ENCODE measurements at places on chromosomes 7 and 10. TPM values are rescaled to one million over a fixed set of nuclear protein-coding genes. Genes with fewer than 3 reads are reported as not detected.

Gene SPDYE8
- not detected for total RNA-seq

Gene PON1
- total RNA-seq: not detected

Gene PCLO
- total RNA-seq: 10.8 TPM

Gene VAX1
- not detected for total RNA-seq

Gene KNDC1
- not detected for total RNA-seq

Gene SORBS1
- total RNA-seq: 1,087 TPM

Gene ELAPOR2
- total RNA-seq: 7.5 TPM

Gene PSD
- total RNA-seq: 1.4 TPM

Gene RBP3
- not detected for total RNA-seq

Gene CYP3A7
- total RNA-seq: not detected

- DNase-seq: no peak
- no peaks in the 10 kb centered on the region for H3K27me3 ChIP-seq
- no peaks in the 10 kb centered on the region for H3K36me3 ChIP-seq
- peaks cover 15% of the 10 kb centered on the region for H3K4me1 ChIP-seq
These were observed 172.5 kb downstream of the CCDC71L start for GRCh38 chr7:106488465-106488864.

DNA sequence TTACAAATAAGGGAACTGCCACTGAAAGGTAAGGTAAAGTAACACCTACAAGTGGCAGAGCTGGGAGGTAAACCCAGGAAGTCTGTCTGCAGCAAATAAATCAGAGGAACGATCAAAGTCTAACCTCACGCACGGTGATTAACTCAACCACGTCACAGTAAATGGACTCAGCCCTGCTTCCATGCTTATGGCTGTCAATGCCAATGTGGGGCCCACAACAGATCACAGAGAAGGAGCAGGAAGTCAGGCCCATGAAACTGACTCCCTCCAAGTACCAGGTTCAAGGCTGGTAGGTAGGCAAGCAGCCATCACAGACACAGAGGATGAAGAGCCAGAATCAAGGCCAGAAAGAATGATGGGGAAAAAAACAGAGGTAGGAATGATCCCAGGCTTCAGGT is 38.0 kb upstream of the ACSL5 start:
- H3K36me3 ChIP-seq: no peaks in the 10 kb centered on the region
- no peaks in the 10 kb centered on the region for H3K27me3 ChIP-seq
- no peak overlapping the region for H3K27ac ChIP-seq

DNA sequence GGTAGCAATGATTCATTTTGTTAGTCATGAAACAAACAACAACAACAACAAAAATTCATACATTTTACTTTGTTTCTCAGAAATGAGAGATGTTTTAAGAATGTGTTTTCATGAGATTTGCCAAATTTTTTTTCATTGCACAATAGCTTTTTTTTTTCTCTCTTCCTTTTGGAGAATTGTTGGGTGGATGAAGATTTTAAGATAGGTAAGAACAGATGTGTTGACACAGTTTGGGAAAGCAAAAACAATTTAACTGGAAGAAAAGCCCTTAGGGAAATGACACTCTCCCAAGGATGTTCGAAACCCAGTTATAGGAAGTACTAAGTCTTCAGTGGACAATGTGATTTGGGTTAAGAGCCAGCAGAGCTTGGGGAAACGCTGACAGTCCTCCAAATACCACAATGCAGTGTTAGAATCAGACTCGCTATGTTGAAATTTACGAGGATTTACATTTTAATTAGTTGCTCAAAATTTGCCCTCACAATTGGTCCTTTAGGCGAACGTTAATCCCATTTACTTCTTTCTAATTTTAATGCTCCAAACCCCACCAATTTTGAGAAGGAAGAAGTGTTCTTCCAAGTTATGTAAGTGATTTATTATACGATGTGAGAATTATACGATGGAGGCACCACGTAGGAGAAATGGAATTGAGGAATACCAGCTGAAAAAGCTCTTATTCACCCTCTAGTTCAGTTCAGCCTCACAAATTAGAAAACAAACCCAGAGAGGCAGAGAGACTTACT is 61.2 kb downstream of the HHEX start:
- no peaks in the 10 kb centered on the region for H3K4me1 ChIP-seq
- H3K27ac ChIP-seq: no peak overlapping the region
- H3K27me3 ChIP-seq: no peaks in the 10 kb centered on the region

- H3K27ac ChIP-seq: no peak overlapping the region
- no peaks in the 10 kb centered on the region for H3K27me3 ChIP-seq
- no peak for DNase-seq
- no peaks in the 10 kb centered on the region for H3K4me1 ChIP-seq
- no peaks in the 10 kb centered on the region for H3K36me3 ChIP-seq
- no peak overlapping the region for H3K4me3 ChIP-seq
These were observed 15.6 kb upstream of the ZNF25 start for GRCh38 chr10:37992083-37992482.

DNA sequence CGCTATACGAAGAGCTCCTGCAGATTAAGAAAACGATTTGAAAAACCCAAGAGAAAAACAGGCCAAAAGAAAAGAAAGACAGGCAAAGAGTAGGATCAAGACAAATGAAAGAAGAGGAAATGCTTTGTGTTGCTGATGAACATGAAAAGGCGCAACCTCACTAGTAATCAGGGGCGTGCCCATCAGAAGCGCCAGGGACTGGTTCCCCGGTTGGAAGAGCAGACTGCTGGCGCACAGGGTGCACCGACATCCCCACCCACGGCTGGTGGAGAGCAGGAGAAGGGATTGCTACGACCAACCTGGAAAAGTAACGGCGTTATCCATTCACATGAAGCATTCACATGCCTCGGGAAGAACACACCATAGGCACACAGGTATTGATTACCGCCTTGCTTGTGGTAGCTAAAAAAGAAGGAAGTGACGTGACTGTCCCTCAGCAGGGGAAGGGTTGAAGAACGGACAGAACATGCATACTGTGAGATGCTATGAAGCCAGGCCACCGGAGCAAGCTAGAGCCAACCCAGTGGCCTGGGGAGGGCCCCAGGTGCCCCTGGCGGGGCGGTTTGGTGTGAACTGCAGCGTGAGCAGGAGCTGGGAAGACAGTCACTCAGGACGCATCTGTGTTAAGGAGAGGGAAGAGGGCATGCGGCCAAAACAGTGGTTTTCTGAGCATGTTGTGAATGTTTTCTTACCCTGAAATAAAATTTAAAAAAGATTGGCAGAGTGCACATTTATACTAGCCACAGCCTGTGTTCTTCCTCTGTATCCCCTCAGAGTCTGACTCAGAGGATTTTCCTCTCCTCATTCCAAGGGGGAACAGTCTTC is 18.3 kb downstream of the AGAP3 start:
- H3K36me3 ChIP-seq: peaks cover 9% of the 10 kb centered on the region
- no peak overlapping the region for H3K27ac ChIP-seq
- H3K27me3 ChIP-seq: no peaks in the 10 kb centered on the region
- peaks cover 21% of the 10 kb centered on the region for H3K4me1 ChIP-seq

DNA sequence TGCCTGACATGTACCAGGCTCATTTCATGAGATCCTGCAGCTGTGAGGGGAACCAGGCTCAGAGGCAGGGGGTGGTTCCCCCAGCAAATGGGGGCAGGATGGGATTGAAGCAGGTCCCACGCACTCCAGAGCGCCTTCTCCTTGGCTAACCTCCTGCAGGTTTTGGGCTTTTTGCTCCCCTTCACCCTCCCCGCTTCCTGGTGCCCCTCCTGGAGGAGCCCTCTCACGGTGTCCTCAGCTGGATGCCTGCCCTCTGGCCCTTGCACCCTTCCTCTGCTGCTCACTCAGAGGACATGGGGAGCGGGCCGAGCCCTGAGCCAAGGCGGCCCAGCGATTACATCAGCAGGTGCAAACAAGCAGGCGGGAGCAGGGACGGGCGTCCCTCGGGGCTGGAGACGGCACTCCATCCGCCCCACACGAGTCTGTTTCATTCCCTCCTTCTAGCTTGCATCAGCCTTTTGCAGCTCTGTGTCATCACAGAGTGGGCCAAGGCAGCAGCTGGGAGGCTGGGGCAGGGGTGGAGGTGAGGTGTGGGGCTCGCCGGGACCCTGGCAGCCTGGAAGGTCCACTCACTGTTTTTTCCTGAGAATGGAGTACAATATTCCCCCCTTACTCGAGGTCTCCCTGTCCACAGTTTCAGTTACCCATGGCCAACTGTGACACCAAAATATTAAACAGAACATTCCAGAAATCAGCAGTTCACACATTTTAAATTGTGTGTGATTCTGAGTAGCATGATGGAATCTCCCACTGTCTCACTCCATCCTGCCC is 52.7 kb upstream of the SLC29A3 start:
- H3K4me1 ChIP-seq: peaks cover 96% of the 10 kb centered on the region
- H3K27ac ChIP-seq: peak overlapping the region; percentile 41
- H3K36me3 ChIP-seq: no peaks in the 10 kb centered on the region
- no peak overlapping the region for H3K4me3 ChIP-seq
- no peaks in the 10 kb centered on the region for H3K27me3 ChIP-seq

- no peaks in the 10 kb centered on the region for H3K27me3 ChIP-seq
- H3K36me3 ChIP-seq: no peaks in the 10 kb centered on the region
- DNase-seq: no peak
- H3K4me1 ChIP-seq: no peaks in the 10 kb centered on the region
- no peak overlapping the region for H3K27ac ChIP-seq
- no peak overlapping the region for H3K4me3 ChIP-seq
These were observed 67.5 kb upstream of the IGFBP3 start for GRCh38 chr7:45988405-45989057.

GRCh38 chr7:3682028-3682710 is 381.1 kb downstream of the SDK1 start:
- DNase-seq: no peak
- H3K27ac ChIP-seq: no peak overlapping the region
- no peaks in the 10 kb centered on the region for H3K4me1 ChIP-seq

GRCh38 chr7:40763319-40764287 is 628.8 kb downstream of the SUGCT start:
- H3K27ac ChIP-seq: no peak overlapping the region
- no peaks in the 10 kb centered on the region for H3K36me3 ChIP-seq
- no peaks in the 10 kb centered on the region for H3K4me1 ChIP-seq
- no peaks in the 10 kb centered on the region for H3K27me3 ChIP-seq

DNA sequence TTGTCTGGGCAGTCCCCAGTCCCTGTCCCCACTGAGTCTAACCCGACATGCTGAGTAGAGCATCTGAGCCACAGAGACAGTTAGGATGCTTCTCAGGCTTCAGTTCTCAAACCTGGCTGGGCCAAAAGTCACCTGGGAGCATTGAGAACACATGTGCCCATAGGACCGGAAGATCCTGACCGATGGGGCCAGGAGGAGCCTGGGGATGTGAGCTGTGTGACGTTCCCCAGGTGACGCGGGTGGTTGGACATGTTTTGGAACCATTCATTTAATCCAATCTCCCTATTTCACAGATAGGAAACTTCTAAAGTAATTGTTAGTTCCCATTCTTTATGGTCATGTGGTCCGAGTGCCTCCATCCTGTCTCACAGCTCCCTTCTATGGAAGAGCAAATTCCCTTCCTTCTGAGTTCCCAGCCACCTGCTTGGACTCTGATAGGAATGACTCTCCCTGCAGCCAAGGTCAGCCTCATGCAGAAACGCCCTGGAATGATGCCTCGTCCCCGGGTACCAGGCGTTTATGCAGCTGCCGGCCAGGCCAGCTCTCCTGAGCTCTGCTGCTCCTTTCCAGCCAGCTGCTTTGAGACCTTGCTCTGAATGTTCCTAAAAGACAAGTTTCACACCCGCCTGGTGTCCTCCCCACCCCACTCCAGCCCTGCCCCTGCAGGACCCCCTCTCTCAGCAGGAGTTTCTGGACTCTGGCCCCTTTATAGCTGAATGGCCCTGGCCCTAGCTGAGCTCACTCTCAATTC is 166.5 kb upstream of the RHEB start:
- no peak overlapping the region for H3K4me3 ChIP-seq
- H3K4me1 ChIP-seq: peaks cover 34% of the 10 kb centered on the region
- no peak overlapping the region for H3K27ac ChIP-seq
- no peaks in the 10 kb centered on the region for H3K36me3 ChIP-seq
- no peaks in the 10 kb centered on the region for H3K27me3 ChIP-seq

- no peaks in the 10 kb centered on the region for H3K27me3 ChIP-seq
- no peak overlapping the region for H3K4me3 ChIP-seq
- DNase-seq: no peak
- H3K27ac ChIP-seq: no peak overlapping the region
These were observed 62.5 kb downstream of the ABCB4 start for GRCh38 chr7:87413029-87413428.

DNA sequence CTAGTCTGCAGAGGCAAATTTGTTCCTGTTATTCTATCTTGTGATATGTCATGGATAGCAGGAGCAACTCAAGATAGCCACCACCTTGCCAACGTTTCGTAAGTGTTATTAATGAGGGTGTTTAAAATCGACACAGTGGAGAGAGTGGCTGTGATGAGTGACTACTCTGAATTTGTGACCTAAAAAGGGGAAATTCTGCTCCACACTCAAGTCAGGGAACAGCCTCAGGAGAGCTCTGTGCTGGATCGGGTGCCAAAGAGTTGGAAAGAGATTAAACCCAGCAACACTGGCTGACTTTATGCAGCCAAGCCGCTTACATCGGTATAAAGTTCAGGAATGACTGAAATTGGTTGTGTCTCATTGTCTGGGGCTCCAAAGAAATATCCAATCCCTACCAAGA is 9.5 kb downstream of the TACC2 start:
- DNase-seq: no peak
- H3K4me1 ChIP-seq: peaks cover 8% of the 10 kb centered on the region
- H3K27ac ChIP-seq: peak overlapping the region; percentile 65
- peaks cover 14% of the 10 kb centered on the region for H3K36me3 ChIP-seq
- no peak overlapping the region for H3K4me3 ChIP-seq

DNA sequence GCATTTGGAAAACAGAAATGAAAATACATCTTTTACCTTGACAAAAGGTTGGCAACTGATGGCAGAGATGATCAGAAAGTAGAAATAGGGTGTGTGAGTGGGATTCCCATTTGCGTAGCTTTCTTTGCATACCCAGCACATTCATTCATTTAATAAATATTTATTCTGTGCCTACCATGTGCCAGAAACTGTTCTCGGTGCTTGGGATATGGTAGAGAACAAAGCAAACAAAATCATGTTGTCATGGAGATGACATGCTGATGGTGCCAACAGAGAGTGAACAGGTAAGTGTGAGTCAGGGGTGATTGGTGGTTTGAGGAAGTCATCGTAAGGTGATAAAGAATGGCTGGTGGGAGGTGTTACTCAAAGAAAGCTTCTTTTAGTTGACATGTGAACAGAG is 45.4 kb downstream of the CACNB2 start:
- no peaks in the 10 kb centered on the region for H3K27me3 ChIP-seq
- H3K36me3 ChIP-seq: no peaks in the 10 kb centered on the region
- no peak overlapping the region for H3K27ac ChIP-seq
- H3K4me1 ChIP-seq: peaks cover 5% of the 10 kb centered on the region

GRCh38 chr7:149638566-149639320 is 134.6 kb downstream of the ZNF467 start:
- no peak overlapping the region for H3K27ac ChIP-seq
- H3K27me3 ChIP-seq: no peaks in the 10 kb centered on the region
- no peaks in the 10 kb centered on the region for H3K36me3 ChIP-seq

DNA sequence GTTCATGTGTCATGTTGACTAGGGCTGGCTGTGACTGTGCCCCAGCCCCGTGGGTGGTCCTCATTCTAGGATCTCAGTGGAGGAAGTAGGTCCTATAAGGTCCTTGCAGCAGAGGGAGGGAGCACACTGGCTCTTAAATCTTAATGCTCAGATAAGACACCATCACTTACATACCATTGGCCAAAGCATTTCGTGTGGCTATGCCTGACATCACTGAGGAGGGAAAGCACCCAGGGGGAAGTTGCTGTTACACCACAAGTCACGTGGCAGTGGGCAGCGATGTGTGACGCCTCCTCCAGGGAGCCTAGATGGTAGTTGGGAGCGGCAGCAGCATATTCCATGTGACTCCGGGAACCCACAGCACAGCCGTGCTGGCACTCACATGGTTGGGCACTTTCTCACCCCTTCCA is 224.7 kb upstream of the SH2B2 start:
- peaks cover 28% of the 10 kb centered on the region for H3K4me1 ChIP-seq
- no peak overlapping the region for H3K27ac ChIP-seq
- no peaks in the 10 kb centered on the region for H3K27me3 ChIP-seq
- H3K4me3 ChIP-seq: no peak overlapping the region
- H3K36me3 ChIP-seq: peaks cover 4% of the 10 kb centered on the region
- DNase-seq: no peak
